ENCODE measurements at places on chromosomes 6 and 20.

DNA sequence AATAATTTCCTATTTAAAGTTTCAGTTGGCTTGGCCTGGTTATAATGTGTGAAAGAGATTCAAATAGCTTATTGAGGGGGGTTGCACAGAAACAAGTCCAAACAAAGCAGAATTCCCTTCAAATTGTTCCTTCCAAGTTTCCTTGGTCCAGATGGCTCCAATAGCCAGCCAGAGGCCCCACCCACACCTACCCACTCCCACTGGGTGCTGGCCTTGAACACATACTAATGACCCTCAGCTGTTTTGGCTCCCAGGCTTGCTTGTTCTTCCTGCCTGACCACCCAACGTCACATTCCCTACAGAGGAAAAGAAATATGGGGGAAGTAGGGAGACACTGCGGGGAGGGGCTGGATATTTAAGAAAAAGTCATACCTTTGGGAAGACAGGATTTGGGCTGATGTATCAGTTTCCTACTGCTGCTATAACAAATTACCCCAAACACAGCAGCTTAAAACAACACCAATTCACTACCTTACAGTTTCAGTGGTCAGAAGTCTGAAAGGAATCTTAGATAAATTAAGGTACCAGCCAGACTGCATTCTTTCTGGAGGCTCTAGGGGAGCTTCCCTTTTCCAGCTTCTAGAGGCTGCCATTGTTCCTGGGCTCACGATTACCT lies 95.7 kb downstream of the COL21A1 start:
- no peak for DNase-seq

- no peak for DNase-seq
Measured at GRCh38 chr6:43060034-43060754, 763 bp downstream of the KLC4 start.

DNA sequence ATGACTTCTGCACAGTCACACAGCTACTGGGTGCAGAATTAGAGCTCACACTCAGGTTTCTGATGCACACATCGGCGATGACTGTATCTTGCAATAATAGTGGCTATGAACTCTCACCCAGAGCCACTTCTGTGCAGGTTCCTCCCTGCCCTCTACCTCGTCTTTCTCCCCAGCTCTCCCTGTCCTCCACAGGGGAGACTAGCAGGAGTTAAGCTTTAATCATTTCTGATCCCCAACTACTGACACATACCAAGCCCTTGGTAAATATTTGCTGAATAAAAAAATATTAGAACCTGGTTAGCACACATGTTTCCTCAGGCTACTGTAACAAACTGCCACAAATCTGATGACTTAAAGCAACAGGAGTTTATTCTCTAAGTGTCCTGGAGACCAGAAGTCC lies 222.7 kb upstream of the FOXA2 start:
- no peak for DNase-seq

- DNase-seq = no peak
Measured at GRCh38 chr6:87183687-87184086, 28.3 kb downstream of the ZNF292 start.

DNA sequence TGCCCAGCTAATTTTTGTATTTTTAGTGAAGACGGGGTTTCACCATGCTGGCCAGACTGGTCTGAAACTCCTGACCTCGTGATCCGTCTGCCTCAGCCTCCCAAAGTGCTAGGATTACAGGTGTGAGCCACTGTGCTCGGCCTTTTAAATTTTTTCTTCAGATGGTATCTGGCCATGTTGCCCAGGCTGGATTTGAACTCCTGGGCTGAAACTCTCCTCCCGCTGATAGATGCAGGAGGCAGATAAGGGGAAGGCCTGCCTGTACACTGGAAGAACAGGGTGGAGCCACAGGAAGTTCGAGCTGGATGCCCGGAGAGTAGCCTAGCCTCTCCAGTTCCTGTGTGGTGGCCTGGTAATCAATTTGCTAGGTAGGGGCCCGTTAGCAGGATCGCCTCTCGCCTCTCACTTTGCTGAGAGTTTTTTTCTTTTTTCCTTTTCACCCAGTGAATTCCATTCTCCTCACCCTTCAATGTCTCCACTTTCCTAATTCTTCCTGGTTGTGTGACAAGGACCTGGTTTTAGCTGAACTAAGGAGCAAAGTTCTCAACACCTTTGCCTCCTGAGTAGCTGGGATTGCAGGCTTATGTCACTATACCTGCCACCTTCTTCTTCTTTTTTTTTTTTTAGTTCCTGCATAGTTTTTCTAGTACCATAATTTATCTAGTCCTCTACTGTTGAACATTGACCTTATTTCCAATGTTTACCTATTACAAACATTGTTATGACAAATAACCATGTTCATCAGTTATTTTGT lies 19.4 kb upstream of the ITCH start:
- DNase-seq = no peak

DNA sequence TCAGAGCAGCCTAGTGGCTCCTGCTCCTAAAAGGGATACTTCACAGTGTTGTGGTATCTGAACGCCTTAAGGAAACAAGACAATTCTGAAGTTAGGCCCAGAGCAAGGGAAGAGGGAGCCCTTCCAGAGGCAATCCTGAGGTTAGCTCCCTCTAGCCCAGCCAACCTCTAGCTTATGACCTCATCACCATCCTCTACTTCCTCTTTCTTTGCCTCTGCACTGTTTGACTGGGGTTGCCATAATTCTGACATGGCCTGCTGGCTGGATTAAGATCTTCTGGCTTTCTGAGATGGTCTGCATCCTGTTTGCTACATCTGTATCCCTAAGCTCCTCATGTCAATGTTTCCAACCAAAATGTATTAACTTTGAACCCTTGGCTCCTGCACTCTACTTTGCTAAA lies 23.3 kb upstream of the BMP2 start:
- no peak for DNase-seq

DNA sequence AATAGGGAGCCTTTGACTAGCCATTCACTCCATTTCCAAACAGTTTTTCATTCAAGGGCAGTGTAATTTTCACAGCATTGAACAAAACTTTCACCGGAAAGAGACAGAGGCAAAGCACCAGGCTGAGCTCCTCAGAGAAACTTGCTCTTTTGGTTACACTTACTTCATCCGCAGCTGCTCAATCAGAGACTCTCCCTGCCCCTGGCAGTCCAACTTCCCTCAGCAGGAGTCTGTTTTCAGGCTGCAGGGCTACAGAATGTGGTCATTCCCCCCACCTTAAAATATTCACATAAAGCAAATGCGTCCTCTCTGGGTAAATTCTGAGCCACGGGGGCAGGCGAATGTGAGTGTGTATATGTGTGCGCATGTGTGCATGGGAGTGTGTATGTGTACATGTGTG lies 70.0 kb upstream of the ZNF133 start:
- no peak for DNase-seq
